Fibroblast of pulmonary artery (primary cell): ENCODE measurements at places on chromosomes 7 and 10.

DNA sequence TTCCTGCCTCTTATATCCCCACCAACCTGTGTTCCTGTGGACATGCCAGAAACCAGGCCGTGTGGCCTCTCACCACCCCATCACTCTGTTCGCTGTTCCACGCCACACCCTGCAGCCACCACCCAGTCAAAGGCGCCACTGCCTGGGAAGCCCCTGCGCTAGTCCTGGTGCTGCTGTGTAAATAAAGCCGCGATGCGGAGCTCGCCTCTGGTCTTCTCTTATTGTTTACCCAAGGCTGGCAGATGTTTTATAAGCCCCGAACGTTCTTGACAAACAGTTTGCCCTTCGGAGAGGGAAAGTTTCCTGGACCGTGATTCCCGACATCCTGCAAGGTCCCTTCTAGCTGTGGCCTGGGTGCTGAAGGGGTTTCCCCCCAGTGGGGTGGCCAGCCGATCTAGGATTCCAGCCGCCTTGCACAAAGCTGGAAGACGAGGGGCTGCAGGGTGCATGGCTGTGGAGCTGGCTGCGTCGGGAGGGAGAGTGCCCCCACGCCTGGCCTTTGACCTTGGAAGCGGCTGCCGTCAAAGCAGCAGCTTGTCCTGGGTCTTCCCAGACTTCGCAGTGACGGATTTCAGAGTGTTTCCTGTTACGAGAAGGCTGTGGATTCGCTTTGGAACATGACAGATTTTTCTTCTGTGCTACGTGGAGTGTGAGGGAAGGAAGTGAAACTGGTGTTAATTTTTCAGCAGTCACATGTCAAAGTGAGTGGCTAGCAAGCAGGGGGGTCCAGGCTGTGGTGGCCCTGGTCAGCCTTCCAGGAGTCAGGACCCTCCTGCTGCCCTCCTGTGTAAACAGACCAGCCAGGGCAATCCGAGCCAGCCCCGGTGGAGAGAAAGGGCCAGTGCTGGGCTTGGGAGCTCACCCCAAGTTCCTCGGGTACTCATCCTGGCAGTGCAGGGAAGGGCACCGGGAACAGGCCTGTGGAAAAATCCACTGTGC is 61.6 kb downstream of the LHPP start:
- DNase-seq = peak; percentile 8

DNA sequence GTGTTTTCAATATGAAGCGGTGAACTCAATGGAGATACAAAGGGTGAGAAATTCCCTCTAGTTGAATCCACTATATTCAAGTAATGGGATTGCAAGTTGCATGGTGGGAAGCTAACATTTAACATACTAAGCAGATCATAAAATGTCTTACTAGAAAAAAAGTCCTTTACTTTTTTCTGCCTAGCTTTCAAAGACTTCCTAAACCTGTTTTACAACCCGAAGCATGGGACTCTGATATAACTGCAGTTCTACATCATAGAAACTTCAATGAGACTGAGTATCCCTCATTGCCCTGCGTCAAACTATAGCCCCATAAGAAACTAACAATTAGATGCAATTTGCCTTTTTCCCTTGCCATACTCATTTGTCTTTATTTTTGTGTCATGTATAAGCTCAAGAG is 179.9 kb downstream of the RTKN2 start:
- DNase-seq = no peak

GRCh38 chr7:72292794-72293193 is 119.3 kb downstream of the CALN1 start:
- no peak for DNase-seq

GRCh38 chr7:45623740-45624391 is 49.7 kb downstream of the ADCY1 start:
- no peak for DNase-seq

GRCh38 chr7:29968683-29969395 is 20.8 kb downstream of the SCRN1 start:
- DNase-seq = peak; percentile 74

DNA sequence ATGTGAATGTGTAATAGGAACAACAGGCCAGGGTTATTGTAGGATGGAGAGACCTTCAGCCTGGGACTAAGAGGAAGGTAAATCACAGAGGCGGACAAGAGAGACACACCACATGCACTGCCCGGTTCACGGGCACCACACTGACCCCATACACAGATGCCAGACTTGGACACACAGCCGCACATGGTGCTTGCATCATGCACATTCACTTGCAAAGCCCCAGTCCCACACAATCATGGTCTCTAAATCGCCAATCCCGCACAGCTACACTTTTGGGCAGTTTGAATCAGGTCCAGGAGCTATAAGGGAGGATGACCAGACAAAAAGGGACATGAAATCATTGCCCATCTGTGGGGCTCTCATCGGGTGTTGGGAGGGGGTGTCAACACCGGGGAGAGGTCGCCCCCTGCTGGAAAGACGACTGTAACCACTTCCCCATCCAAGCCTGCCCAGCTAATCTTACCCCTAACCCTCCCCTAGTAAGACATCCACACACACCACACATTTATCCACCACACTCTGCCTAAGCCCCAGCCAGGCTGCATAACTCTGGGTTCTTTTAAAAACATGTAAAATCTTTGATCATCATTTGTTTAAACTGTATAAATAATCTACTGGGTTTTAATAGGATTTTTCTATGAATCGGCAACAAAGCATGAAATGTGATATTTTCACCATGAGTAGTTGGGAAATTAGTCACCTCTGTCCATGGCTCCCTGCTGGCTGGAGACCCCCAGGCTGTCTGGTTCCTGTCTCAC is 40.5 kb upstream of the SLF2 start:
- peak; percentile 38 for DNase-seq

DNA sequence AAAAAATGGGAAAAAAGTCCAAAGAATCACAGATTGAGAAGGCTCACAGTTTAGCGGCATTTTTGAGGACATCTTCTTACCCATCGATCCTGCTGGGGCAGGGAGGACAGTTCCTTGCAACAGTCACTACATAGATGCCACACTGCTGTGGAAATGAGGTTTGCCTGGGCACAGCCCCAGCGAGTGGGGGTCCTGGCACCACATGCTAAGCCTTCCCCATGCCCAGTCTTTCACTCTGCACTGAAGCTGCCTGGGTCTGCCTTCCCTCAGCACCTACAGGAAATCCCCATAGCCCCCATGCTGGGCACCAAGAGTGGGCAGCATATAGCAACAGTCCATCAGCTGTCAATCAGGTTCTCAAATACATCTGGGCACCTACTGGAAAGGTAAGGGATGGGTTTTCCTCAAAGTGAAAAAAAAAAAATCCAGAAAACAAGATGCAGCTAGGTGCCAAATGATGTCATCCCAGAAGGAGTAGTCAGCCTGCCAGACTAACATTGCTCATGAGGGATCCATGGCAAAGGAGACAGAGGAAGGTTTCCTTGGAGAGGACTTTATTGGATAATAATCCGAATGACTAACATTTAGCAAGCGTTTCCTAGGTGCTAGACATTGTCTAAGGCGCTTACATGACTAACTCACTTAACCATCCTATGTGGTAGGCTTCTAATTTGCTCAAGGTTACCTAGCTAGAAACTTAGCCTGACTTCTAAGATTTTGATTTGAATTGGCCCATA is 125.7 kb upstream of the CXCL12 start:
- DNase-seq = peak; percentile 58
